ENCODE measurements at places on chromosomes 1 and 21.

- DNase-seq = no peak
These were observed 67.3 kb upstream of the BCL10 start for GRCh38 chr1:85343612-85344255.

DNA sequence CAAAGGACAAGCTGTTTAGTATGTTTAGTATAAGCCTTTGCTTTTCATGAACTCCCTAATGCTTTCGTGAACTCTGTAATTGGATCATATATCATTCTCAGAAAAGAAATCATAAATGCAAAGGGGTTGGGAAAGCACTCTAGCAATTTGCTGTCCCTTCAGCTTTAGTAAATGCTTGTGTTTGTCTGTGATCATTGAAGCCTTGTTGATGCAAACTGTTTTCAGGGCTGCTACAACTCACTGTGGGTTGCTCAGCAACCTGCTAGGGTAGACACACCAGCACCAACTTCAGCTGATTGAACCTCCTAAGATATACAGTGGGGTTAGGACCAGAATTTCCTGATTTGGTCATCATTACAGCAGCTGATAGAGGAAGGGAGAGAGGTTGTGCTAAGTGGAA, 95.0 kb downstream of the SGIP1 start:
- DNase-seq = no peak

- DNase-seq = no peak
These were observed 131.2 kb upstream of the FAM78B start for GRCh38 chr1:166297993-166298392.

- no peak for DNase-seq
These were observed 15.9 kb downstream of the MCM3AP start for GRCh38 chr21:46269466-46269865.

Data from stimulated activated naive CD4-positive, alpha-beta T cell treated with Interleukin-2 at 50 U/mL for 16 hours (primary cell).